ENCODE measurements at places on chromosomes 12 and 14.

GRCh38 chr14:73696466-73697400 lies 17.5 kb downstream of the PNMA1 start:
- DNase-seq, result no peak

DNA sequence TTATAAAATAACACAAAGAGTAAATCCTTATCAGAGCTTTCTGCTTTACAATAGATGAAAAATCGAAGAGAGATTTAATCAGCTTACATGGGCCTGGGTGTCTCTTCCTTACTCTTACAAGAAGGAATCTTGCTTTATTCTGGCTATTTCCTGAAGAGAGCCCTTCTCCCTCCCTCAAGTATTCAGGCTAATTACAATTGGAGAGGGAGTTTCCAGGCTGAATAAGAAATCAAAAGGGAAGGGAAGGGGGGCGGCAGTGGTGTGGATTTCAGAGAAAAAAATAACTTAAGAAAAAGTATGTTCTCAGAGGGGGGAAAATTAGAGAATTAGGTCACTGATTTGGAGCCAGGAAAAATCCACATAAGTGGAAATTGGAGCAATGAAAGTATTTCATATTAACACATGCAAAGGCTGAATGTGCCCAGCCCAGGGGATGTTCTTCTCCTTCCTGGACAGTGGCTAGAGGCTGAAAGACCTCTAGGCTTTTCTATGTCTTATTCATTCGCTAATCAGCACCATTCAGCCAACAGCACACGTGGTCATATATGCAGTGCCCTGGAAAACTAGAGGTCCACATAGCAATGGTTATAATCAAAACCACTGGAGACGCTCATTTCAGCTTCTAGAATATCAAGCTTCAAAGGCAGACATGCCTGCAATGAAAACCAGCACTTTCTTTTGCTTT lies 158.9 kb upstream of the BTG1 start:
- DNase-seq, result no peak

DNA sequence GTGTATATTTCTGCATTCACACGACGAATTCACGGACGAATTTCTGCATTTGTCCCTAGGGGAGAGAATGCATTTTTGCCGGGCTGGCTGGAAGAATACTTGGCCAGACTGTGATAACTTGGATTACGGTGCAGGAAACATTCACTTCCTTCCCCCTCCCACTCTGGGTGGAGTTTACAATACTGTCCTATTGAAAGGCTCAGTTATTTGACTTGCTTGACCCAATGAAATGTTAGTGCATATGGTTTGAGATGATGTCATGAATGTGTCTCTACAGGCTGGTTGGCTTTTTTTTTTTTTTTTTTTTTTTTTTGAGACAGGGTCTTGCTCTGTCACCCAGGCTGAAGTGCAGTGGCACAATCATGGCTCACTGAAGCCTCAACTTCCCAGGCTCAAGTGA lies 90.7 kb upstream of the NOS1 start:
- DNase-seq, result no peak

- DNase-seq, result no peak
These were observed 3.9 kb upstream of the GPRC5A start for GRCh38 chr12:12887471-12887870.

- no peak for DNase-seq
These were observed 29.2 kb downstream of the TMEM120B start for GRCh38 chr12:121741743-121742142.

DNA sequence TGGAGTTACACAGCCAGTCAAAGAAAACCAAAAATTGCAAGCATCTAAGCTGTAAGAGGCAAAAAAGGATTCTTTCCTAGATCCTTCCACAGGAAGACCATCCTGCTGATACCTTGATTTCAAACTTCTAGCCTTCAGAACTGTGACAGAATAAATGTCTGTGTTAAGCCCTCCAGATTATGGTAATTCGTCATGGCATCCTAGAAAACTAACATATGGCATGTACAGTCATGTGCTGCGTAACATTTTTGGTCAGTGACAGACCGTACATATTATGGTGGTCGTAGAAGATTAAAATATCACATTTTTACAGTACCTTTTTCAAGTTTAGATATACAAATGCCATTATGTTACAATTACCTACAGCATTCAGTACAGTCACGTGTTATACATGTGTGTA lies 660.9 kb upstream of the LMO3 start:
- no peak for DNase-seq

GRCh38 chr14:51328772-51329353 lies 88.8 kb downstream of the TMX1 start:
- DNase-seq, result no peak

DNA sequence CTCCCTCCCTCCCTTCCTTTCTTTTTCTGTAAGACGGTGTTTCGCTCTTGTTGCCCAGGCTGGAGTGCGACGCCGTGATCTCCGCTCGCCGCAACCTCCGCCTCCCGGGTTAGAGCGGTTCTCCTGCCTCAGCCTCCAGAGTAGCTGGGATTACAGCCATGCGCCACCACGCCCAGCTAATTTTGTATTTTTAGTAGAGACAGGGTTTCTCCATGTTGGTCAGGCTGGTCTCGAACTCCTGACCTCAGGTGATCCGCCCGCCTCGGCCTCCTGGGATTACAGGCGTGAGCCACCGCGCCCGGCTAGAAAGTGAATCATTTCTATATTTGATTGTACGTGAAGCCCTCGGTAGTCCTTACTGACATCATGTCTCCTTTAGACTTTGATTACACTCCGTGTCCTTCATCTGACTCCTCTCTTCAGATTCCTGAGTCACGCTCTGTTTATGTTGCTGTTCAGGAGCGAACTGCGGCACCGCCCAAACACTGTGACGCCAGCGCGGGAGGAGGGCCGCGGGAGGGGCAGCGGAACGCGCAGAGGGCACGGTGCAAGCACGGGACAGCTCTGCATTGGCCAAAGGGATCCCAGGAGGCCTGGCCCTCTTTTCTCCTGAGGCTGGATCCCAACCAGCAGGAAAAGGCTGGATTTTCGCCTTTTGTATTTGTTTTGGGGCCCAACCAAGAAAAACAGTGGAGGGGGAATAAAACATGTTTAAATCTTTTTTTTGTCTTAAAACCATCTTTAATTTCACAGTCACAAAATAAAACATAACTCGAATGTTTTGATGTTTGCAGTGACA lies 538 bp upstream of the GABARAPL1 start:
- peak; percentile 87 for DNase-seq

DNA sequence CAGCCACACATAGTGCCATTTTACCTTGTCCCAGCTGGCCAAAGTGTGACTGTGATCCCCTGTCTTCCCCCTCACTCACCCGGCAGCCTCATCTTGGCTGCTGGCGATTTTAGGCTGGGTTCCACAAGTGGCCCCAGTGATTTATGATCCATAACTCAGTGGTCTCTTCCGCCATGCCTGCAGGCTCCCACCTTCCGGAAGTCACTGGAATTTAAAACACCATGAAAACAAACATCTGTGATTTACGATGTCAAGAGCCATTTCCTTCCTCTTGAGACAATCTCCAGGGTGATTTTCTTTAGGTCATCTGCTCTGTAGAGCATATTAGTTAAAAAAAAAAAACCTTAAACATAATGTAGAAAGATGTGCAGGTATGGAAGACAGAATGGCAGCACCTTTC lies 282.3 kb downstream of the CACNA1C start:
- DNase-seq, result no peak

GRCh38 chr12:118534003-118534402 lies 157.6 kb downstream of the SUDS3 start:
- DNase-seq, result no peak
